ENCODE measurements at places on chromosomes 1 and 21.
A peak's percentile ranks its signal among the peaks of the same experiment; 100 is the strongest.

- no peak for DNase-seq
Measured at GRCh38 chr1:204830747-204831146, 39.9 kb upstream of the NFASC start.

GRCh38 chr1:219310181-219310728, 136.6 kb downstream of the LYPLAL1 start:
- DNase-seq, result no peak

DNA sequence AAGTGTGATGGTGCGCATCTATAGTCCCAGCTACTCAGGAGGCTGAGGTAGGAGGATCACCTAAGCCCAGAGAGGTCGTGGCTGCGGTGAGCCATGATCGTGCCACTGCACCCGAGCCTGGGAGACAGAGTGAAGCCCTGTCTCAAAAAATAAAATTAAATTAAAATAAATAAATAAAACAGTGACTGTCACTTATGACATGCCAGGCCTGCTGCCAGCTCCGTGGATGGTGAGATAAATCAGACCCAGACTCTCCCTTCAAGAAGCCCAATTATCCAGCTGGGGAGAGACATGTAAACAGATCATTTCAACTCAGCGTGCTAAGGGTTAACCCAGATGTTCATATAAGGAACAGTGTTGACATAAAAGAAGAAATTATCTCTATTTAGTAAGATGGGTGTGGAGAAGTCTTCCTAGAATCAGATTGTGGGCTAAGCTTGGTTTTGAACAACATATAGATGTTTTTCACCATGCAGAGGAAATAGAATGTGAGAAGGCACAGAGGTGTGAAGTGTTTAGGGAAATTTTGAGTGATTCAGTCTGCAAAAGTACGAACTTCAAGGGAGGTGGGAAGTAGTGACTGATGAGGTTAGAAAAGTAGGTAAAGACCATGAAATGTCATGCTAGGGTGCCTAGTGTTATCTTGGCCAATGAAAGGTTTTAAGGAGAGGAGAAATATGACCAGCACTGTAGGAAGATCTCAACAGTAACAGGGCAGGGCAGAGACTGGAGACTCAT, 18.3 kb downstream of the YARS1 start:
- DNase-seq, result no peak

DNA sequence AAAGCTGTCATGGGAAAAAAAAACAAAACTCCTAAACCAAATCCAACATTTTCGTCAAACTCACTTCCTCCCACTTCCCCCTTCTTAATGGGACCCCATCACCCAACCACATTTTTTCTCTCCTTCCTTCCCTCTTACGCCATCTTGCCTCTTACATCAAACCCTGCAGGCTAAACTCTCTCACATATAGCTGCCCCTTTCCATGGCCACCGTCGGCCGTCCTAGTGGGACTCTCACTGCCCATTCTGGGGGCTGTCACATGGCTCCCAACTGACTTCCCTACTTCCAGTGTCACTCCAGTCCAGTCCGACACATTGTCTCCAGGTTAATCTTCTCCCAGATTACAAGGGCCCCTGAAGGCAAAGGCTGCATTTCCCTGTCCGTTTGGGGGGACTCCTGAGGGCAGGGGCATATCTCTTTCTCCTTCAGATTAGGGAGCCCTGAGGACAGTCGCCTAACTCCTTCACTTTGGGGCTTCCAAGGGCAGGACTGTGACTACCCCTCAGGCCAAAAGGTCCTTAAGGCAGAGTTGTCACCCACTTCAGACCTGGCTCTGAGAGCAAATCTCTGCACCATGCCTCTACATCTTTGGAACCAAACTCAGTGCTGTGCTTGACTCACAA, 658 bp downstream of the UBXN11 start:
- no peak for DNase-seq

DNA sequence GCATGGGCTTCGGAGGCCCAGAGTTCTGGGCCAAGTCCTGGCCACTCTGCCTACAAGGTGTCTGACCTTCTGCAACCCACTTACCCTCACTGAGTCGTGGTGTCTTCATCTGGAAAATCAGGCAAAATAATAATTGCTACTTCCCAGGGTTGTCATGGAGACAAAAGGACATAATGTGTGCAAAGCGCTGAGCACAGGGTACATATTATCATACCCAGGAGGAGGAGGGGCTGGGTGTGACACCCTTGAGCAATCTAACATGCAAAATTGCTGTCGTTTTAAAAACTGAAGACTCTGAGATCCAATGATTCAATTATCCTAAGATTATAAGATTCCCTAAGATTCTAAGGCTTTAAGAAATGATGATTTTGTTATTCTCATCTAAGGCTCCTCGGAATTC, 459.5 kb downstream of the PTPRU start:
- DNase-seq, result no peak

DNA sequence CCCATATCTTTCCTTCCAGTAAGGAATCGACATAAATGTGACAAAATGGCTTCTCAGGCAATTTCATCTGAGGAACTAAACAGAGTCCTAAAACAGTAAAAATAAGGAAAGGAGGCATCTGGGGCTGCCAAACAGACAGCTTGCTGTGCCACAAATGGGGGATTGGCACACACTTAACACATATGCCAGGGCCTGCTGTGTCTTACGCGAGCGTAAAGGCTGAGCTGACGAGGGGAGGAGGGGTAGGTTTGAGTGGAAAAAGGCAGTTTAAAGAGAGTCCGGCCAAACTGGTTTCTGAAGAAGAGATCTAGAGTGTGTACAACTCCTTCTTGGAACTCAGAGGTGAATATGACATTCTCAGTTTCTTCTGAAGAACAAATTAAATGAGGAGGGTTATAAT, 244.1 kb upstream of the MAP1LC3C start:
- DNase-seq, result peak; percentile 20

GRCh38 chr1:77230051-77230450, 10.8 kb upstream of the PIGK start:
- DNase-seq, result no peak

DNA sequence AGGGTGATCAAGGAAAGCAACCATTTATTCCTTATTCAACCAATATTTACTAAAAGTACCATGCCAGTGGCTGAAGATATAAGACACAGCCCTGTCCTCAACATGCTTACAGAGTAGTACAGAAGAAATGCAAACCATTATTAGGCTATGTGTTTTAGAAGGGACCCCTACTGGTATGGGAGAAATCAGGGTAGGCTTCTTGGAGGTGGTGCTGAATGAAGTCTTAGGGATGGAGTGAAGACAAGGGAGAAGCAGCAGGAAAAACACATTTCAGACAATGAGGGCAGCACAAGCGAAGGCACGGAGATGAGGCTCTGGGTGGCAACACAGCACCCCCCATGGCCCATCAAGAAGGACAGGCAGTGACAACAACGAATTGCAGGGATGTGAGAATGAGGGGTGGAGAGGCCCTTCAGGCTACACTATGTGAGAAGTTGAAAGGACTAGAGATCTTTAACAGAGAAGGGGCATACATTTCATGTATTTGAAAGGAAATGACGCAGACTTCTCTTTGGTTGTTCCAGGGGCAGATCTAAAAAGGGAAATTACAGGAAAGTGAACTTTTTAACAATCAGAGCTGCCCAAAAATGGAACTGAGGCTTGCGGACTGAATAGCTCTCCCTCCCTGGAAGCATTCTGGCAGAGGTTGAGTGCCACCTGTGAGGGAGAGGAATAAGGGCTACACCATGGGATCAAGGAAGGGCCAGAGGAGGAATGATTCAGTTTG, 16.8 kb upstream of the CD58 start:
- DNase-seq, result no peak

DNA sequence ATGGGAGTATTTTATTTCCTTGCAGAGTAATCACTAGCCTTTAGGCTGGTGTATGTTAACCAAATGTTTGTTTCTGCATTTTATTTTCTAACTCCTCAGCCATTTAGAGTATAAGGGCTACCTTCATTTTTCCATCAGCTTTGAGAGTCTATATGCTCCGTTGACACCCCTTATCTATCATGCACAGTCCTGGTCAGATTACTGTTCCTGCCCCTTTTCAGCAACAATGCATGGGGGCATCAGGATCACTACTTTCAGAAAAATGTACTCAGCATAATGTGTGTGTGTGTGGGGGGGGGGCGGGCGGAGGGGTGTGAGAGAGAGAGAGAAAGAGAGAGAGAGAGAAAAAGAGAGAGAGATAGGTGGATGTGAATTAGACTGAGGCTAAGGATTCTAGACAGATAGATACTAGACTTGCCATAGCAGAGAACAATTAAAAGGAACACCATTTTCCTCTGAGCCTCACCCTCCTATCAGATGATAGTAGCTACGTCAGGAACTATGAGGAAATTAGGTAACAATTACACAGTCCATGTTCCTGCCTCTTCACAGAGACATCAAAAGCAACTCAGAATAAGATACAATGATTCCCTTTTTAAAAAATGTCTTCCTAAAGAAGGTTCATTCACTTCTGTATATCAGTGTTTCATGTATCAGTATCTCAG, 40.8 kb downstream of the FCER1A start:
- DNase-seq, result no peak

DNA sequence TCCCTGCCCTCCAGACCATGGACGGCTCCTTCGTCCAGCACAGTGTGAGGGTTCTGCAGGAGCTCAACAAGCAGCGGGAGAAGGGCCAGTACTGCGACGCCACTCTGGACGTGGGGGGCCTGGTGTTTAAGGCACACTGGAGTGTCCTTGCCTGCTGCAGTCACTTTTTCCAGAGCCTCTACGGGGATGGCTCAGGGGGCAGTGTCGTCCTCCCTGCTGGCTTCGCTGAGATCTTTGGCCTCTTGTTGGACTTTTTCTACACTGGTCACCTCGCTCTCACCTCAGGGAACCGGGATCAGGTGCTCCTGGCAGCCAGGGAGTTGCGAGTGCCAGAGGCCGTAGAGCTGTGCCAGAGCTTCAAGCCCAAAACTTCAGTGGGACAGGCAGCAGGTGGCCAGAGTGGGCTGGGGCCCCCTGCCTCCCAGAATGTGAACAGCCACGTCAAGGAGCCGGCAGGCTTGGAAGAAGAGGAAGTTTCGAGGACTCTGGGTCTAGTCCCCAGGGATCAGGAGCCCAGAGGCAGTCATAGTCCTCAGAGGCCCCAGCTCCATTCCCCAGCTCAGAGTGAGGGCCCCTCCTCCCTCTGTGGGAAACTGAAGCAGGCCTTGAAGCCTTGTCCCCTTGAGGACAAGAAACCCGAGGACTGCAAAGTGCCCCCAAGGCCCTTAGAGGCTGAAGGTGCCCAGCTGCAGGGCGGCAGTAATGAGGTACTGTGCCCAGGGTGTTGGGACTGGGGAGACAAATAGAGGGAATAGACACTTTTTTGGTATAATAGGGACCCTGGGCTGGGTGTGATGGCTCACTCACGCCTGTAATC, 1.0 kb downstream of the ZBTB48 start:
- DNase-seq, result no peak

GRCh38 chr1:244113532-244114320, 62.6 kb downstream of the ZBTB18 start:
- no peak for DNase-seq

DNA sequence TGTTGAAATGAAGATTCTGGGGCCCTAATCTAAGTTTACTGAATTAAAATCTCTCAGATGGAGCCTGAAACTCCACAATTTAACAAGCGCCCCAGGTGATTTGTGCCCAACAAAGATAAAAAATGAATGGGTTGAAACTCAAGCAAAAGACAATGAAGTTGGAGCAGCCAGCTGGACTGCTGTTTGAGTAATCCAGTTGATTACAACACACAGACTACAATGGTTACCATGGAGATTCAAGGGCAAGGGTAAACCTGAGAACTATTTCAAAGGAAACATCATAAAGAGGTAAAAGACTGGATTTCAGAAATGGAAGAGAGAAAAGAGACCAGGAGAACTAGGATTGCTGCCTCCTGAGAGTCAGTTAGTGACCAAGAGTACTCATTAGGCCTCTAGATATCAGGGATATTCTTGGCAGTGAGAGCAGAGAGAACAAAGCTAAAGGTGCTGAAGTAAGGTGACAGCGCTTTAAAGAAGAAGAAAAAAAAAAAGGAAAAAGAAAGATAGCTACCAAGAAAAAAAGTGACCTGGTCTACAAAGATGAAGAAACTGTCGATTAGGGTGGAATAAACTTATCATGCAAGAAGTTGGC, 44.5 kb downstream of the LRRC53 start:
- DNase-seq, result no peak

GRCh38 chr1:30023339-30024022, 699.9 kb downstream of the MATN1 start:
- no peak for DNase-seq

GRCh38 chr1:171140956-171141687, 44.0 kb upstream of the FMO2 start:
- no peak for DNase-seq

DNA sequence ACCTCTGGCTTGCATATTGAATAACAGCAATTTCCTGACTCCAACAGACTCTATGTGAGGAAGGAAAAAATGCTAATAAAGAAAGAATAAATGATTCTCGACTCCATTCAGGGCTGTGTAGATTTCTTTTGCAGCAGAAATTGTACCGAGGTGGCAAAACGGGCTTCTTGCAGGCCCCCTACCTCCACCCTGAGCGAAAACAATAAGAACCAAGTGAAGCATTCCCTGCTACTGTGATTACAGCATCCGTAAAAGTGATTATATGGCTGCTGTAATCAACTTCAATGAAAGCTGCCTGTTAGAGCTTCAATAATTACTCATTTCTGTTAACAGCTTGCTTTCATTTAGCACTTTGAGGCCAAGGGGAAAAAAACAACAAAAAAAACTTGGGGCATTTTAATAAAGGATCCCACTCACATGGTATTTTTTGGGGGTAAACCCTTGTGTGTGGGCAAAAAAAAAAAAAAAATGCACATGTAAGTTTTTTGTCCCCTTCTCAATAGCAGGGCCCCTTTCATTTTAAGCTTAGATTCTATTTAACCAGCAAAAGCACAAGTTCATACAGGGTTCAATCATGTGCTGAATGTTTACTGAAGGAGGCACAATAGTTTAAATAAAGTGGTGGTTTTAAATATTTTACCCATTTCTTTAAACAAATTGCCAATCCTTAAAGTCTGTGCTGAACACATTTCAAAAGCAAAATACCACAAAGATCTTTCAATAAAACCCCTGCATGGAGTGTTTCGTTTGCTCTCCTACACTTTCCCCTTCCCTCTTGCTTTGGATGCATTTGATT, 271.6 kb downstream of the LMO4 start:
- DNase-seq, result no peak

DNA sequence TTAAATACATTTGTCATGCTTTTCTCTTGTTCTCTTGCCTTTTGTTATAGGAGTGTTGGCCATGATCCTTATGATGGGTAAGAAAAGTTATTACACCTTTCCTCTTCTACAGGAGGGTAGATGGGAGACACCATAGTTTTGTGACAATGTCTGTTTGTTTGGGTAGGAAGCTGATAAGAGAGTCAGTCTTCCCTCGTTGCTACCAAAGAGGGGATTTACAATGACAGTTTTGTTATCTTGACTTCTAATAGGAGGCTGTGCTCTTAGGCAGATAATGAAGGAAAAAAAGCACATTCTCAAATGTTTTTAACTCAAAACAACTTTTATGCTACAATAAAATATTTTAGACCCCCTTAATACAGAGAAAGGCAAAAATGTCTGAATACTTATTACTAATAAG, 48.0 kb upstream of the WLS start:
- no peak for DNase-seq

GRCh38 chr21:31198575-31198974, 145.5 kb downstream of the TIAM1 start:
- peak; percentile 68 for DNase-seq
